Dermis microvascular lymphatic vessel endothelial cell (primary cell): ENCODE measurements at places on chromosomes 7 and 10. TPM values are rescaled to one million over a fixed set of nuclear protein-coding genes. Genes with fewer than 3 reads are reported as not detected.

The CPA5 gene
- not detected in 2 replicates for total RNA-seq

The YAE1 gene
- 16.4 and 18.3 TPM in 2 replicates for total RNA-seq

The STEAP4 gene
- not detected in 2 replicates for total RNA-seq

The PEX1 gene
- 9.2 and 10.0 TPM in 2 replicates for total RNA-seq

The PRPS1L1 gene
- not detected in 2 replicates for total RNA-seq

The DRGX gene
- total RNA-seq = not detected in 2 replicates

The SKIDA1 gene
- total RNA-seq = 1.9 and 3.8 TPM in 2 replicates

The CYP2E1 gene
- 0.13 TPM in 1 of 2 replicates, not detected in the other for total RNA-seq

DNA sequence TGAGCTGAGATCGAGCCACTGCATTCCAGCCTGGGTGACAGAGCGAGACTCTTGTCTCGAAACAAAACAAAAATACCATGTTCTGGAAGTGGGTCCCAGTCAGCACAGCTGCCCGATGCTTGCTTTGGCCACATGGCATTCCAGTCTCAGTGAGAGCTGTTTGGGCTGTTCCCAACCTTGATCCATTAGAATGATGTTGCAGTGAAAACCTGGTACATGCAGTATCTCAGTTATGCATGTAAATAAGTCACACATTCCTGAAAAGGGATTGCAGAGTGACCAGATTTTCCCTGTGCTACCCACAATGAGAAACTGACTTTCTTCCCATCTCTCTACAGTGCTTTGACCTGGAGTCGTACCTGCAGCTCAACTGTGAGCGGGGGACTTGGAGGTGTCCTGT, 15.4 kb downstream of the ZMIZ2 start:
- DNase-seq = no peak

GRCh38 chr7:98802088-98802780, 67.6 kb downstream of the TMEM130 start:
- DNase-seq = no peak

GRCh38 chr7:130272381-130273080, 5.9 kb downstream of the CPA2 start:
- no peak for DNase-seq

DNA sequence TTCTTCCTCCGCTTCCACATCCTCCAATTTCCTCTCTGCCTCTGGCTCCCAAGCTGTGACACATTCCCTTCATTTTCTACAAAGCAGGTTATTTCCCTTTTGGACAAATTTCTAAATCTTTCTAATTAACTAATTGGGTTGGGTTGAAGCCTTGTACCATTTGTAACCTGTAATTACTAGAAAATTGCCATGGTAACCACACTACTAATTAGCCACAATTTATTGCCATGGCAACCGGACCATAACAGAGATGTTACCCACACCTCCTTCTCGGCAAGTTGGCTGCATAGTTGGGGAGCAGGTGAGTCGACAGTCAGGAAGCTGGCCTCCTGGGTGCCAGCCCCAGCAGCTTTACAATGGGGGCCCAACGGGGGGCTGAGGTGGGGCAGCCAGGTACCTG, 61.6 kb downstream of the GOLGA7B start:
- DNase-seq = no peak

GRCh38 chr10:98460837-98461499, 14.2 kb upstream of the HPS1 start:
- peak; percentile 86 for DNase-seq

GRCh38 chr10:18313140-18313530, 172.9 kb downstream of the CACNB2 start:
- no peak for DNase-seq

DNA sequence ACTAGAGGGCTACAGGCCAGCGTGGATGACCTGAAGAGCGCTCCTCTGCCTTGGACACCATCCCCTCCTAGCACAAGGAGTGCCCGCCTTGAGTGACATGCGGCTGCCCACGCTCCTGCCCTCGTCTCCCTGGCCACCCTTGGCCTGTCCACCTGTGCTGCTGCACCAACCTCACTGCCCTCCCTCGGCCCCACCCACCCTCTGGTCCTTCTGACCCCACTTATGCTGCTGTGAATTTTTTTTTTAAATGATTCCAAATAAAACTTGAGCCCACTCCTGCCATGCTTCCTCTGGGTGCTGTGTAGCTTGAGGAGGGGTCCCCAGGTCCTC, 4.5 kb downstream of the SNCG start:
- DNase-seq = no peak

GRCh38 chr10:19097151-19097550, 48.5 kb downstream of the MALRD1 start:
- no peak for DNase-seq

DNA sequence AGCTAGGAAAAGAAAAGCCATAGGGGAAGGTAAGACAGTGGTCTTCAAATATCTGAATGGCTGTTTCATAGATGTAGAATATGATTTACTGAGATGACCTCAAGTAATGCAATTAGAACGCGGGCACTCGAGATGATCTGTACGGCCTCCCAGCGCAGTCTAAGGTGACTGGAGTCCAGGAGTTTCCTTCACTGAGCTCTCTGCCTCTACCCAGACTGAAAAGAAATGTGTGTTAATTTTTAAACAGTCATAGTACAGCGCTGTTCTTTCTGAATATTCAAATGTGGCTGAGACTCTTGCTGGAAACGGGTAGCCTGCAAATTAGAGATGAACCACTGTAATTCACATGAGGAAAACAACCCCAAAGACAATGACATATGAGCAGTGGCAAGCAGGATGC, 562.4 kb upstream of the AUTS2 start:
- DNase-seq = no peak

DNA sequence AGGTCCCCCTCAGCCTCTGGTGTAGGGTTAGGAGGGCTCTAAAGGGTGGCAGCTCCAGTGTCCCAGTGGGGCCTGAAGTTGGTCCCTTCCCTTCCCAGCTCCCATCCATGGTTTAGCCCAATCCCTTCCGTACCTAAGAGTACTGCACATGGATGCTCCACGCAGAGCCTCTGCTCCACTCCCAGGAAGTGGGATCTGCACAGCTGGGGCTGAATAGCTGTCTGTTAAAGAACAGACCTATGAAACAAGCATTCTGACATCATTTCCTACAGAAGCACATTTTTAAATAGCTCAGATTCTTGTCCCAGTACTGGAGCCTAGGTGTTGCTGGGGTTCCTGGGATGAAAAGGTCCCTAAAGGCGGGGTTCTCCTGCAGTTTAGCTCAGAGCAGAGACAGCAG, 135.9 kb downstream of the ZMYND11 start:
- no peak for DNase-seq

- DNase-seq = peak; percentile 28
Observed at GRCh38 chr10:126387041-126387921, 996 bp downstream of the ADAM12 start.

DNA sequence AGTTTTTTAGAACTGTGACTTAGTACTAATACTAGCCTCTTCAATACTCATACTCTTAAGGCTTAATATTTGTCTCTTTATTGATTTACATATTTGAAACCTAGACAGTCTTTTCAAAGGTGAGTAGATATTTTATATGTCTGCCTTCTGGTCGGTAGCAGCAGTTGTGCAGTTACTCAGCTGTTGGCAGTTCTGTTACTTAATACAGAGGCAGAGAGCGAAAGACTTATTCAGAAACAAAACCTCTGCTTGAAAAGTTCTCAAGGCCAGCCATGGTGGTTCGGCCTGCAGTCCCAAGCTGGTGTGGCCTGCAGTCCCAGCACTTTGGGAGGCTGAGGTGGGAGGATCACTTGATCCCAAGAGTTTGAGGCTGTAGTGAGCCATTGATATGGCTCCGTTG, 84.2 kb downstream of the AUTS2 start:
- no peak for DNase-seq

- DNase-seq = peak; percentile 75
Observed at GRCh38 chr10:124095096-124095495, 1.7 kb upstream of the CHST15 start.
